Kidney (tissue), 22 donors: ENCODE measurements at places on chromosomes 16 and 17. TPM values are rescaled to one million over a fixed set of nuclear protein-coding genes. Genes with fewer than 3 reads are reported as not detected.
A peak's percentile ranks its signal among the peaks of the same experiment; 100 is the strongest.

- H3K27me3 ChIP-seq, result no peaks in the 10 kb centered on the region
- no peak for DNase-seq
- H3K27ac ChIP-seq, result no peak overlapping the region
- H3K4me1 ChIP-seq, result peaks cover 9% of the 10 kb centered on the region
- no peak overlapping the region for H3K4me3 ChIP-seq
- H3K36me3 ChIP-seq, result peaks cover 3% of the 10 kb centered on the region
These were observed 3.6 kb downstream of the ZNF48 start for GRCh38 chr16:30398661-30399434.

GRCh38 chr17:45246861-45247428, 14.9 kb downstream of the SPATA32 start:
- peak; percentile 74 for DNase-seq
- H3K27ac ChIP-seq, result peak overlapping the region; percentile 48
- peak overlapping the region; percentile 51 for H3K4me3 ChIP-seq
- H3K4me1 ChIP-seq, result no peaks in the 10 kb centered on the region
- H3K36me3 ChIP-seq, result no peaks in the 10 kb centered on the region

DNA sequence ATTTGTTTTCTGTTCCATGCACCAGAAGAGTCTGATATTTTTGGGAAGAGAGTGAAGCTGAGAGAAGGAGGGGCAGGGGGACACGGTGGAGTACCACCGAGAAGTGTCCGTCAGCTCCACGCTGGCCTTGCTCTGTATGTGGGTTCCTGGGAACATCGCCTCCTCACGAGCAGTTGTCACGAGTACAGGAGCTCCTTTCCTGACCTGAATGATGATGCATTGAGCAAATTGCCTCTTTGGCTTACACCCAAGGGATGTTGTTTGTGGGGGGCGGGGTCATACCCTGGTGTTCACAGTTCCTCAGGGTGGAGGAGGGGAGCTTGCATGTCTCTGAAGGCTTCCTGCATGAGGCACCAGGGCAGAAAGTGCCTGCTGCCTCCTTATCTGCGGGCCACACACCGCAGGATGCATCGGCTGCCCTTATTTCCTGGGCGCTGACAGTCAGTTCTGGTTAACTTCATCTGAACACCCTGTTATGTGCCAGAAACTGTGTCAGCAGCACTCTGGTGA, 36.2 kb downstream of the RGS9 start:
- H3K4me1 ChIP-seq, result no peaks in the 10 kb centered on the region
- H3K27me3 ChIP-seq, result no peaks in the 10 kb centered on the region
- no peak overlapping the region for H3K4me3 ChIP-seq
- no peaks in the 10 kb centered on the region for H3K36me3 ChIP-seq
- H3K27ac ChIP-seq, result no peak overlapping the region

GRCh38 chr16:69930117-69930776, 20.9 kb upstream of the CLEC18A start:
- H3K27me3 ChIP-seq, result no peaks in the 10 kb centered on the region
- no peaks in the 10 kb centered on the region for H3K36me3 ChIP-seq
- DNase-seq, result peak; percentile 69
- peaks cover 11% of the 10 kb centered on the region for H3K4me1 ChIP-seq

- no peaks in the 10 kb centered on the region for H3K27me3 ChIP-seq
- H3K27ac ChIP-seq, result no peak overlapping the region
- no peaks in the 10 kb centered on the region for H3K36me3 ChIP-seq
These were observed 11.7 kb downstream of the TMEM100 start for GRCh38 chr17:55710829-55711496.

DNA sequence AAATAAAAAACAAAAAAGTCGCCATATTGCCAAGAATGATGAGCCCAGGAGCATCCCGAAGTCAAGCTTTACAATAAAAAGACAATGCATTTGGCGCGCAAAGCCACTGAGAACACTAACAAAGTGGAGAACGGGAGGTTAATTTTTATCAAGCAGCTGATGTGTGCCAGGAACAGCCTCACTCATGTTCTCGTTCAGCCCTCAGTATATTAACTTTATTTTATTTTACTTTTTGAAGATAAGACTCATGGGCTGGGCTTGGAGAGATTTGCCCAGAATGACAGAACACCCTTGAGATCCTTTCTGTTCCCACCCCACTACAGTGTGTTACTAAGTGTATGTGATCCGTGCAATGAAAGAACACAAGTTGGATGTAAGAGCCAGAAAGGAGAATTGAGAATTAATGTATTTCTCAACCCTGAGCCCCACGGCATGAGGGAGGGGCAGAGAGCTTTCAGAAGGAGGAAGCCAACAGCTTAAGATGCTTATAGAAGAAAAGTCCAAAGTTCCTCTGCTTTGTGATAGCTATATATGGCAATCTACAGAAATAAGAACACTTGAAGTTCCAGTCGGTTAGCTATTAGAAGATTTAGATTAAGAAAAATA, 48.4 kb downstream of the COTL1 start:
- no peak overlapping the region for H3K4me3 ChIP-seq
- no peaks in the 10 kb centered on the region for H3K36me3 ChIP-seq
- H3K27ac ChIP-seq, result no peak overlapping the region
- DNase-seq, result no peak
- no peaks in the 10 kb centered on the region for H3K27me3 ChIP-seq

- H3K36me3 ChIP-seq, result no peaks in the 10 kb centered on the region
- H3K4me1 ChIP-seq, result no peaks in the 10 kb centered on the region
- H3K27me3 ChIP-seq, result no peaks in the 10 kb centered on the region
- no peak for DNase-seq
- no peak overlapping the region for H3K27ac ChIP-seq
These were observed 5.9 kb downstream of the RPUSD1 start for GRCh38 chr16:782258-782657.

- H3K4me1 ChIP-seq, result no peaks in the 10 kb centered on the region
- no peak for DNase-seq
- no peak overlapping the region for H3K27ac ChIP-seq
- no peaks in the 10 kb centered on the region for H3K27me3 ChIP-seq
- H3K36me3 ChIP-seq, result no peaks in the 10 kb centered on the region
These were observed 8.7 kb upstream of the PRKCB start for GRCh38 chr16:23827057-23827456.

DNA sequence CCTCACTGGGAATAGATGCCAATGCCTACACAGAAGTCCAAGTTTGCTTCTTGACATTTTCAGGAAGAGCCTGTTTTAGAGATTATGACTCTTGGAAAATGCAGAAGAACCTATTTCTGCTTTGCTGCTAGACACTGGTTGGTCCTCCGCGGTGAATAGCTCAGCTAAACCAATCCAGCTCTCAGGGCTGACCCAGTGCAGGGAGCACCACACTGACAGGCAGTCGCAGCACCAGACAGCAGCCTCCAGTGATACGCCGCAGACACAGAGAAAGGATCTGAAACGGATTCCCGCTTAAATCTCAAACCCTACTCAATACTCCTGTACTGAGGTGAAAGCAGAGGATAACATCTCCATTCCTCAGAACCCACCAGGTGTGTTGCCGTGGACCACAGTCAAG, 183.4 kb downstream of the ENGASE start:
- H3K27ac ChIP-seq, result no peak overlapping the region
- no peak overlapping the region for H3K4me3 ChIP-seq
- H3K36me3 ChIP-seq, result no peaks in the 10 kb centered on the region
- H3K4me1 ChIP-seq, result no peaks in the 10 kb centered on the region
- DNase-seq, result no peak
- no peaks in the 10 kb centered on the region for H3K27me3 ChIP-seq

DNA sequence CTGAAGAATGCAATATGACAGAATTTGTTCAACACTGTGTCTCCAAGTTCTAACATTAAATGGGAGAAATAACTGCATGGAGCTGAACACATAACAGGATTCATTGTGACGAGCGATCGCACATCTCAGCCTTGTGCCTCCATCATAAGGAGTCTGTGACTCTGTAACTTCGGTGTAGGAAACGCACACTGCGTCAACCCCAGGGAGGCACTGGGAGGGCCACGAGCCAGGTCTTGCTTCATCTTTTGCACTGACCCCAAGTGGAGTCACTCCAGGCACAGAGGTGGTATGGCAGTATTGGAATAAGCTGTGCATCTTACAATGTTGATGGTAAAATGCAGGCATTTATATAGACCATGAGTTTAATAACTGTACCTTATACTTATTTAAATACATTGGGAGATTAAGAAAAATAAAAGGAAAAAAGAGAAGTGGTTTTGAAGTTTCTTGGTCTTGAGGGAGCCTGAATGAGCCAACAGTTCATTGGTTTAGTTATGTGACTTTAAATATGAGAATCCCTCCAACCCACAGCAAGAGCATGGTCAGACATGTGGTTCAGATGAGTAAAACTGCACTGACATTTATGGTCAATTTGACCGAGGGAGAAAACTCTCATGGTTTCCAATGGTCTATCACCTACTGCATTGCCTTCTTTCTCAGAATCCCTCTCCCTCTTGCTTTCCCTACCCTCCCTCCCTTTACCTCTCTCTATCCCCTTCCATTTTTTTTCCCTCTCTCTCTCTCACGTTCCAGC, 5.7 kb upstream of the PMP22 start:
- no peak overlapping the region for H3K4me3 ChIP-seq
- no peak for DNase-seq
- H3K36me3 ChIP-seq, result no peaks in the 10 kb centered on the region
- H3K4me1 ChIP-seq, result no peaks in the 10 kb centered on the region

DNA sequence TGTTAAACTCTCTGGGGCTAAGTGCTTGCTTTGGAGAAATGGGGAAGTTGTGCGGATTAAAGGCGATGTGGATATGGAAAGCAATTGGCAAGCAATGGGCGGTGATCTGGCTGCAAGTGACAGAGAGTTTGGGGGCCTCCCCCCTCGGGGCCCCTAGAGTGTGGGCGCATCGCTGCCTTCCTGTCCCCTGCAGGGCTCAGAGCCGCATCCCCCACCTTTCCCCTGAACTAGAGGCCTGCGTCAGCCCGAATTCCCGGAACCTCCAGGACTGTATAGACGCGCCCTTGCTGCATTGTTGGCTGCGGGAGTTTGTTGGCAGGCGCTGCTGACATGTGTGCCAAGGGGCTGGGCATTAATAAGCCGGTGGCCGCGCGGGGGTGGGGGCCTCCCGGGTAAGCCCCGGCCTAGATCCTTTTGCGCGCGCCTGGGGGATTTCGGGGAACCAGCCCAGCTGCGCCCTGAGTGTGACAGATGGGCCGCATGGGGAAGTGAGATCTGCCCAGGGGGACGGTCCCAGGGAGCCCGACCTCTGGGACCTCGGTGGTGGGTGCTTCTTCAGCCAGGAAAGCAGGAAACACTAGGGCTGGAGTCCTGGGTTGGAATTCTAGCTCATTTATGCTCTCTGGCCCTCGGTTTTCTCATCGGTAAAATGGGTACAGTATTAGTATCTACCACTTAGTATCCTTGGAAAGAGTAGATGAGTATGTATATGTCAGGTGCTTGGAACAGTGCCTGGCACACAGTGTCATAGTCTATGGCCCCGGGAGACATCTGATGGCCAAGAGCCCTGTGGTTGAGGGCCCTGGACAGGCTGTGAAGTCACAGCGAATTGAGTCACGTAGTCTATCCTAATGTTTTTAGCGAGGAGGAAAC, 1.0 kb downstream of the EEF2K start:
- H3K27ac ChIP-seq, result no peak overlapping the region
- DNase-seq, result peak; percentile 91
- no peaks in the 10 kb centered on the region for H3K27me3 ChIP-seq
- H3K4me3 ChIP-seq, result peak overlapping the region; percentile 48

GRCh38 chr17:28937044-28937729, 14.1 kb downstream of the PHF12 start:
- no peak overlapping the region for H3K27ac ChIP-seq
- DNase-seq, result no peak
- H3K36me3 ChIP-seq, result no peaks in the 10 kb centered on the region
- H3K4me1 ChIP-seq, result peaks cover 13% of the 10 kb centered on the region
- H3K27me3 ChIP-seq, result no peaks in the 10 kb centered on the region

GRCh38 chr16:75080205-75081029, 36.2 kb downstream of the LDHD start:
- no peak for DNase-seq
- no peak overlapping the region for H3K27ac ChIP-seq
- no peak overlapping the region for H3K4me3 ChIP-seq

DNA sequence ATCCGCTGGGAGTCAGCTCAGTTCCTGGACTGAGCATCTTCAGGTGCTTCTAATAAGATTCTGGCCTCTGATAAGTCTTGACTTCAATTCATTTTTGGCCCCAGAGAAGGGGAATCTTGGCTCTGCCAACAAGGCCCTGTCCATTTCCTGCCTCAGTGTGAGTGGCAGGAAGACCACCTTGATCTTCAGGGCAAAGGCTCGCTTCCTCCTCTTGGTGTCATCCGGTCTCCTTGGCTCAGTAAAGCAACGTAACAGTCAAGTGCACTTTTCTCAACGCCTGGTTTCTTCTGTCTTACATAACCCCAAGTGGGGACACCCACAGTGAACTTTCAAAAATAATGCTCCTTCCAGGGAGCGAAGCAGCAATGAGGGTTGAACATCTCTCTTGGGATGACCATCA, 169.8 kb downstream of the PRKCB start:
- no peaks in the 10 kb centered on the region for H3K27me3 ChIP-seq
- H3K4me3 ChIP-seq, result no peak overlapping the region
- H3K36me3 ChIP-seq, result no peaks in the 10 kb centered on the region

DNA sequence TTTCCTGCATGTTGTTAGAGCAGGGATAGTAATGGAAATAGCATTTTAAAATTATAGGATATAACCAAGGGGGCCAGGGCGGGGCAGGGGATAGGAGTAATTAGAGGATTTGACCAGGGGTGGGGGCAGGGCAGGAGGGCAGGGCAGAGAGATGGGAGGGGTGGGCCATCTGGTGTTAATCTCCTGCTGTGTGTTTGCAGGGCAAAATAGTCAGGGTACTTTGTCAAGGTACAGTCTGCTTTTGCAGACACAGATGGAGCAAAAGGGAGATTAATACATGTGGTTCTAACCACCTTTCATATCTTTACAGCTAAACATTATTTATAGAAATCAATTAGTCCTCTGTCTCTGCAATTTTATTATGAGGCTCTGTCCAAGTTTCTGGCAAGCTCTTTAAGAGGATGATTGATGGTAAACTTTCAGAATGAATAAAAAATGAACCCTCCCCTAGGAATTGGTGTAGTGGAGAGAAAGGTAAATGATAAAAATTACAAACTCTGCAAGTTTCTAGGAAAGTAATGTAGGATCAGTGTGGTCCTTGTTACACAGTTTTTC, 6.6 kb downstream of the ANKFN1 start:
- no peaks in the 10 kb centered on the region for H3K36me3 ChIP-seq
- H3K4me3 ChIP-seq, result no peak overlapping the region
- H3K27me3 ChIP-seq, result no peaks in the 10 kb centered on the region
- H3K27ac ChIP-seq, result no peak overlapping the region
- DNase-seq, result no peak

GRCh38 chr16:57123974-57124674, 31.7 kb downstream of the CPNE2 start:
- DNase-seq, result no peak
- no peak overlapping the region for H3K27ac ChIP-seq
- no peaks in the 10 kb centered on the region for H3K36me3 ChIP-seq
- H3K4me1 ChIP-seq, result no peaks in the 10 kb centered on the region

The DOC2A gene
- 1.9 TPM for total RNA-seq

The HBQ1 gene
- not detected for total RNA-seq

The FOXC2 gene
- total RNA-seq, result 6.3 TPM

The CBFB gene
- 57.3 TPM for total RNA-seq

The ASGR1 gene
- total RNA-seq, result 2.1 TPM

The PERCC1 gene
- not detected for total RNA-seq

The ITGB4 gene
- 149 TPM for total RNA-seq

The RHBDL3 gene
- total RNA-seq, result 0.13 TPM

The TP53TG3C gene
- total RNA-seq, result not detected

The SRL gene
- 3.3 TPM for total RNA-seq

The TMEM88 gene
- 17.6 TPM for total RNA-seq

The OR1G1 gene
- not detected for total RNA-seq
